ENCODE measurements at places on chromosomes 5 and 9.

- no peak for DNase-seq
Measured at GRCh38 chr9:137387114-137387890, 35.7 kb downstream of the EXD3 start.

DNA sequence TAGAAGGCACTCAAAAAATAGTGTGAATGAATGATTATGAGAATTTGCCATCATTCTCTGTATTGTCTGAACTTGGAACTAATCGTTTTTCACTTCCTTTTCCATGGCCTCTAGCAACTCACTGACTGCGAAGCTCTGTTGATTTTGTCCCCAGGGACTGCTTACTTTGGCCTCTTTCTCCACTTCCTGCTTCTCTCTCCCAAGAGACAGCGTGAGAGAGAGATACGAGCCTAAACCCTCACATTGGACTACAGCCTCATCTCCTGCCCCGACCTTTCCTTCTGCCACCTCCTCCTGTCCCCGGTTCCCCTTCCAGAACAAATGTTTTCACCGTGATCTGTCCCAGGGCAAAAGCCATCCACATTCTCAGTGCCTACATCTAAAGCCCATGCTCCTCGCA, 300.8 kb upstream of the PANK3 start:
- no peak for DNase-seq

DNA sequence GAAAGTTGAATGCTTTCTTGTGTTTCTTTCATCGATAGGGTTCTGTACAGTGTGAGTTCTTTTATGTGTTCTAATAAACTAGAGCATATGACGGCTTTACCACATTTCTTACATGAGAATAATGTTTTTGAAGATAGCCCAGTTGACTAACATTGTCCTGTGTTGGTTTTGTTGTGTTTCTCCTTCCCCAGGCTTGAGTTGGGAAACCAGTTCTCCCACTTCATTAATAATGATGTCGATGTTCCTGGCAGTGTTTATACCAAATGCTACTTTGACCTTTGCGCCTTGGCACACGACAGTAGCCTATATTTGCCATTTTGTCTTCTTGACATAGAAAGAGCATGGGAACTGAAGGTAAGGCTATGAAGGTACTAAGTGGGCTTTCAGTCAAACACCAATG, 14.4 kb upstream of the ZNF782 start:
- no peak for DNase-seq

DNA sequence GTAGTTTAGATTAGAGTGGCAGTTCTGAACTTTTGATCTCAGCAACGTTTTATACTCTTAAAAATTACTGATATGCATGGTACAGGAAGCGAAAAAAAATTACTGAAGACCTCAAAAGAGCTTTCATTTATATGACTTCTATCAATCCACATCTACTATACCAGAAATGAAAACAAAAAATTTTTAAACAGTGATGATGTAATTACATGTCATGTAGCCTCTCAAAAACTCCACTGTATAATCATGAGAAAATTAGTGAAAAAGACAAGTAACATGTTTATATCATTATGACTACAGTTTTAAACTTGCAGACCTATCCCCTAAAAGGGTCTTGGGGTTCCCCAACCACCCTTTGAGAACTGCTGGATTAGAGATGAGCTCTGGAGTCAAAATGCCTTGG, 9.3 kb downstream of the DNAJC18 start:
- no peak for DNase-seq

DNA sequence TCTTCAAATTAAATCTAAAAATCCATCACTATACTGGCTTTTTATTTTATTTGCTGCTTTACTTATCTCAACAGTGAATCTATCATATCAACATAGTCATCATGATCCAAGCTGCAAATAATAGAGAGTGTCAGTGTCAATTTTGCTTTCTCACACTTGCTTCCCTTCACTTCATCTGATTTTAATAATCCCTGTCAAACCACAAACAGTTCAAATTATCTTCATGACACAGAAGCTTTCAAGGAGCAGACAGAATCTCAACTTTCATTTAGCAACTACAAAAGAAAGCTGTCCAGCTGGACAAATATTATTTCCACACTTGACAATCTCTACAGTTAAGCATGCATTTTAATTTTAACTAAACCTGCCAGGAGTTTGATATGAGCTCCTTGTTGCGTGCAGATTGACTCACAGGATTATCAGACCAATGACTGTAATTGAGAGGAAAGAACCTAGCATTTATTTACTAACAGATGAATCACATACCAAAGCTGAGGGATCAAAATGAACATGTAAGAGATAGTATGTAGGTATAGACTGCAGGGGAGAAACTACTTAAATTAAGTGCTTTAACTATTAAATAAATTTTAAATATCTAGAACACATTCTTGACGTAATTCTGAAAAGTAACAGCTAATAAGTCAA, 56.0 kb downstream of the KIAA0825 start:
- DNase-seq = no peak

DNA sequence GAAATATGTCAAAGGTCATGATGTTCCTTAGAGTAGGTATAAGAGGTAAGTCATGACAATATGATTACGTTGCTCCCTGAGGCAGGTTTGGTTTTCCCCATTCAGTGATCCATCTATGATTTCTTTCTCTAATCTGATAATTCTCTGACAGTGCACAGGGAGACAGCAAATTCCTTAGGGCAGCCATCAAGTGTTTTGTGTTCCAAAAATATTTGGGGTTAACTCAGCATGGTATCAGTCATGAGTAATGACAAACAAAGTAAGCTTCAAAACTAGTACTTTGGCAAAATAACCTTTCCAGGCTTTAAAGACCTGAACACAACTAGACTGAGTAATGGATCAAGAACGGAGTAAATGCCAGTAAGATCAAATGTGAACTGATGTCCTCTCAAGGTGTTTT, 55.3 kb upstream of the SPATA31E1 start:
- DNase-seq = no peak

DNA sequence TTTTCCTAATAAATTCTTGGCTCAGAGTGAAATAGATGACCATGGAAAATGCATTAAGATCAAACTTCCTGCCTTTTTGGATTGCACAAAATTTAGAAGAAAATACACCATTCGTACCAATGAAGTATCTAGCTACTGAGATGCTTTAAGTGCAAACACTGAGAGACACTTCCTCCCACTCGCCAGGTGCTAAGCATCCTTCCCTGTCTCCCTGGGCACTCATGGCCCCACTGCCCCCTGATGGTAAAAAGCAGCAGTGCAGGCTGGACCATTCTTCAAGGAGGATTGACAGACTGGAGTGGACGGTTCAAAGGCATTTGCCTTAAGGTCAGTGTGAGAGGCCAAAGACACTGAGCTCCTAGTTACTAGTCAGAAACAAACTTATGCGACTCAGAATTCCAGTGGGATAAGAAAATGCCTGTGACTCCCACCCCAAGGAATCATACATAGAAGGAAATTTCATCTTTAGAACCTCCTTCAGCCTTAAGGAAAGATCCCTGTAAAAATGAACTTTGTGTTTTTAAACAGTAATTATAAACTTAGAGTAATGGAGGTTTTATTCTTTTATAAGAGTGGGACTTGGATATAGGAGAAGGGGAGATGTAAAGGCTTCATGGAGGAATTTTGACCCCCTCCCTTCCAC, 86.0 kb upstream of the SLC30A5 start:
- peak; percentile 13 for DNase-seq

DNA sequence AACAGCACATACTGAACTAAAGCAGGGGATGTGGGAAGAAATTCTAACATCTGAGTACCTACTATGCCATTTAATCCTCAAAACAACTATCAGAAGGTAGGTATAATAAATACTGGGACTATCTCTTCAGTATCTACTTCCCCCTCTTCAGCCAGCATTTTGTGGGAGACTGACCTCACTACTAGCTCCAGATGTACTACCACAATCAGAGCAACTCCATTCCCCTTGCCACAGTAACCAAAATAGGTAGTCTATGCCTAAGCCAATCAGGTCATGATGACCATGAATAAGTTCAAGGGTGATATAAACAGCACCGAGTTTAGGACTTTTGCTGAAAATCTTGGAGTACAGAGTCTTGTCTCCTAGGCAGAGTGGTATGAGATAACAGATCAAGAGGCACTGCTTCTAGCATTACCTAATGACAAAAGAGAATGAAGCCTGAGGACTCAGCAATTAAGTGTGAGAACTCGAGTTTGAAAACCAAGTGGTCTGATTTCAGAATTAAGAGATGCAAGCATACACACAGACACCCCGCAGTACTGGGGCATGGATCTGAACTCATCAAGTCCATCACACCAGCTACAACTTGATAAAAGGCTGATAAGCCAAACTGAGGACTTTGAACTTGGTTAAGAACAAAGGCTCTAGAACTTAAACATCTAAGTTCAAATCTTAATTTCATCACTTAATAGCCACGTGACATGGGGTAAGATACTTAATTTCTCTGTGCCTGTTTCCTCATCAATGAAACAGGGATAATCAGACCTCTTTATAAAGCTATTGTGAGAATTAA, 9.7 kb downstream of the FNIP1 start:
- DNase-seq = no peak

GRCh38 chr5:40798801-40799210, 632 bp upstream of the PRKAA1 start:
- no peak for DNase-seq

DNA sequence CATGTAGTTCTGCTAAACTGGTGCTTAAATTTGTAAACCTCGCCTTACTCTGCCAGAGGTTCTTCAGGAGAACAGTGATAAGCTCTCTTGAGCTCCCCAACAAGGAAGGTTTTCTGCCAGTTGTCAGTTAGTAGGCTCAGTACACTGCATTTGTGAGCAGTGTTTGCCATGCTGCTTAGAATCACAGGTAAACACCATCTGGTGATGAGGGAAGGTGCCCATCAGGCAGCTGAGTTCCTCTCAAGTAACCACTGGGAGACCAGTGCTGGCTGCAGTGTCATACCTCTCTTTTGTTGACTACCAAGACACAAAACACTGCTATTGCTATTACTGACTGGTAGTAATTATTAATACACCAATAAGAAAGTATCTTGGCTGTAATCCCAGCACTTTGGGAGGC, 186.2 kb upstream of the OTULINL start:
- no peak for DNase-seq

DNA sequence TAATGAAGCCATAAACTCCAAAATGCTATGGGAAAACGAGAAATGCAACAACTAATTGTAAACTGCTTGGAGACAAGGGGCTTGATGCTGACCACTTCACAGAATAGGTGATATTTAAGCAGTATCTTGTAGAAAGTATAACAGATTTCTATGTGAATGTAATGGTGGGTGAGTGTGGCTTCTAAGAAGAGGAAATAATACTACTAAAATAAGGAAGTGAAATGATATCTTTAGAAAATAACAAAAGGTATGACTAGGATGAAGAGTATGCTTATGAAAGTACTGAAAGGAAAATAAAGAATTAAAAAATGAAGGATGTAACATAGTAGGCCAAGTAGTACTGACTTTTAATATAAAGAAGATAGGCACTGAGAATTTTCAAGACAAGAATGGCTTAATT, 94.2 kb downstream of the AGTPBP1 start:
- no peak for DNase-seq

- no peak for DNase-seq
Measured at GRCh38 chr5:111173476-111173875, 50.7 kb upstream of the CAMK4 start.
